CD4-positive, alpha-beta T cell treated with Interleukin-4 for 1 hour (primary cell): ENCODE measurements at places on chromosomes 6 and 20.

- DNase-seq = no peak
Measured at GRCh38 chr6:11992086-11992485, 20.0 kb upstream of the HIVEP1 start.

- no peak for DNase-seq
Measured at GRCh38 chr20:21269772-21270171, 33.4 kb upstream of the XRN2 start.

GRCh38 chr6:142395266-142395665 is 93.5 kb downstream of the ADGRG6 start:
- no peak for DNase-seq

- no peak for DNase-seq
Measured at GRCh38 chr6:88077305-88077704, 29.7 kb downstream of the SPACA1 start.
